ENCODE measurements at places on chromosomes 11 and 22. TPM values are rescaled to one million over a fixed set of nuclear protein-coding genes. Genes with fewer than 3 reads are reported as not detected.

DNA sequence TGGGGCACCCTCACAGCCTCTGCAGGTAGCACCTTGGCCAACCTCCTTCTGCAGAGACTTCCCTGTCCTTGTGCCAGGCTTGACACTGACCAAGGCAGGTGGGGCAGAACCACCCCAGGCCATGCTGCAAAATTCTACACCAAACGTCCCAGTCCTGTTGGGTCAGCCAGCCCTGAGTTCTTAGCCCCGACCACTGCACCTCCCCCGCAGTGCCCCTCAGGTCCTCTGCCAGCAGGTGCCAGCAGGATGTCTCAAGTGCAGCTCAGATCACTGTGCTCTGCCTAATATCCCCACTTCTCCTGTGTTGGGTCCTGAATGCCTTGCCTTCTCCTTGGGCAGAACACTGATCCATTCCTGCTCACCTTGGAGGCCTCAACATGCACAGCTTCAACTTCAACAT is 999.7 kb downstream of the TBC1D22A start:
- H3K27ac ChIP-seq, result no peak overlapping the region
- H3K36me3 ChIP-seq, result no peaks in the 10 kb centered on the region
- H3K4me3 ChIP-seq, result no peak overlapping the region
- H3K27me3 ChIP-seq, result peaks cover 22% of the 10 kb centered on the region
- DNase-seq, result no peak

The SCUBE1 gene
- not detected for total RNA-seq

- no peaks in the 10 kb centered on the region for H3K4me1 ChIP-seq
- no peak overlapping the region for H3K27ac ChIP-seq
- H3K27me3 ChIP-seq, result peaks cover 23% of the 10 kb centered on the region
- H3K36me3 ChIP-seq, result no peaks in the 10 kb centered on the region
- no peak for DNase-seq
- H3K4me3 ChIP-seq, result no peak overlapping the region
Observed at GRCh38 chr22:22127100-22127499, 117.5 kb upstream of the VPREB1 start.

GRCh38 chr11:27388001-27388400 is 25.0 kb upstream of the CCDC34 start:
- no peak overlapping the region for H3K4me3 ChIP-seq
- H3K4me1 ChIP-seq, result no peaks in the 10 kb centered on the region
- no peak overlapping the region for H3K27ac ChIP-seq
- H3K27me3 ChIP-seq, result no peaks in the 10 kb centered on the region
- H3K36me3 ChIP-seq, result no peaks in the 10 kb centered on the region
- DNase-seq, result no peak

- no peak for DNase-seq
- no peak overlapping the region for H3K27ac ChIP-seq
- H3K27me3 ChIP-seq, result no peaks in the 10 kb centered on the region
- no peak overlapping the region for H3K4me3 ChIP-seq
- no peaks in the 10 kb centered on the region for H3K4me1 ChIP-seq
- H3K36me3 ChIP-seq, result peaks cover 63% of the 10 kb centered on the region
Observed at GRCh38 chr11:70360211-70360610, 38.1 kb upstream of the CTTN start.

The SCO2 gene
- total RNA-seq, result 4.2 TPM

DNA sequence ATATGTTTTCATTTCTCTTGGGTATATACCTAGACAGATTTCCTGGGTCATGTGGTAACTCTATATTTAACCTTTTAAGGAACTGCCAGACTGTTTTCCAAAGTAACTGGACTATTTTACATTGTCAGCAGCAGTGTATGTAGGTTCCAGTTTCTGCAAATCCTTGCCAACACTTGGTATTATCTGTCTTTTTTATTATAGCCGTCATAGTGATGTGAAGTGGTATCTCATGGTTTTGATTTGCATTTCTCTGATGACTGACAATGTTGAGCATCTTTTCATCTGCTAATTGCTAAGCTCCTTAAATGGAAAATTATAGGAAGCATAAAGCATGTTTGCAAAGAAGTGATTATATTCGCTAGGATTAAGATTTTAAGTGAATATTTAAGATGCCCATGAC is 13.9 kb downstream of the NNMT start:
- no peak for DNase-seq
- no peak overlapping the region for H3K4me3 ChIP-seq

- peaks cover 5% of the 10 kb centered on the region for H3K4me1 ChIP-seq
- DNase-seq, result no peak
- H3K36me3 ChIP-seq, result no peaks in the 10 kb centered on the region
- H3K27ac ChIP-seq, result no peak overlapping the region
- H3K27me3 ChIP-seq, result peaks cover 8% of the 10 kb centered on the region
Observed at GRCh38 chr11:733072-733471, 14.2 kb upstream of the TALDO1 start.

The OR6T1 gene
- total RNA-seq, result not detected

The ARHGAP8 gene
- 1.1 TPM for total RNA-seq

DNA sequence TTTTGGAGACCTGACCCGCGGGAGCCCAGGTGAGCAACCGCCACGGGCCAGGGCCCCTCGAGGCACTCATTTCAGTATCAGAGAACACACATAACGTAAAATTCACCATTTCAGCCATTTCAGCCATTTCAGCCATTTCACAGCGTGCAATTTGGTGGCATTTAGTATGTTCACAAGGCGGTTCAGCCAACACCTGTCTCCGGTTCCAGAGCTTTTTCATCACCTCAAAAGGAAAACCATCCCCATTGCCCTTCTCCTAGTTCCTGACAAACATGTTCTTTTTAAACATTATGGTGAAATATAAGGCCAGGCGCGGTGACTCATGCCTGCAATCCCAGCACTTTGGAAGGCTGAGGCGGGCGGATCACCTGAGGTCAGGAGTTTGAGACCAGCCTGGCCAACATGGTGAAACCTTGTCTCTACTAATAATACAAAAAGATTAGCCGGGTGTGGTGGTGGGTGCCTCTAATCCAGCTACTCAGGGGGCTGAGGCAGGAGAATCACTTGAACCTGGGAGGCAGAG is 119.3 kb downstream of the KCNQ1 start:
- no peak for DNase-seq
- no peak overlapping the region for H3K4me3 ChIP-seq
- no peak overlapping the region for H3K27ac ChIP-seq

The PTPRCAP gene
- 282 TPM for total RNA-seq

DNA sequence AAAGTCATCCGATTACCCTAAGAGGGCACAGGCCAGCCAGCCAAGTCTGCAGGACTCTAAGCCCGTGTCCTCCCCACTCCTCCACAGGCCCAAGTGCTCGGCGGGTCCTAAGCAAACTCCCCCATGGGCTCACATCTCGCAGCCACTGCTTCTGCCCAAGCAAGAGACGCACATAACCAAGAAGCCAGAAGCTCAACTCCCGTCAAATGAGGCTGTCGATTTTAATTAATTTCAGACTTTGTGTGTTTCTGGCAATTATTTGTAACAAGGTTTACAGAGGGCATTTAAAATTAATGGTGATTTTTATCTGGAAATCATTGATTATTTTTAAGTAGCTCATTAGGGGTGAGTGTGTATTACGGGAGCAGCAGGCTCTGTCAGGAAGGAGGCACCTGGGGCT is 27.4 kb downstream of the PHF21B start:
- no peaks in the 10 kb centered on the region for H3K36me3 ChIP-seq
- H3K4me1 ChIP-seq, result no peaks in the 10 kb centered on the region
- peaks cover 48% of the 10 kb centered on the region for H3K27me3 ChIP-seq

The ADM2 gene
- total RNA-seq, result 2.7 TPM

The SYT12 gene
- not detected for total RNA-seq

GRCh38 chr11:686451-687243 is 8.4 kb downstream of the DEAF1 start:
- no peak overlapping the region for H3K4me3 ChIP-seq
- no peak for DNase-seq
- H3K4me1 ChIP-seq, result peaks cover 12% of the 10 kb centered on the region
- no peaks in the 10 kb centered on the region for H3K27me3 ChIP-seq

GRCh38 chr11:58807343-58807742 is 37.2 kb downstream of the GLYATL2 start:
- no peak overlapping the region for H3K27ac ChIP-seq
- no peak for DNase-seq
- no peaks in the 10 kb centered on the region for H3K27me3 ChIP-seq
- no peak overlapping the region for H3K4me3 ChIP-seq

The IL17REL gene
- not detected for total RNA-seq

- H3K36me3 ChIP-seq, result no peaks in the 10 kb centered on the region
- no peak overlapping the region for H3K27ac ChIP-seq
- no peaks in the 10 kb centered on the region for H3K27me3 ChIP-seq
- no peak overlapping the region for H3K4me3 ChIP-seq
- no peaks in the 10 kb centered on the region for H3K4me1 ChIP-seq
Observed at GRCh38 chr11:72119198-72119597, 6.7 kb upstream of the ANAPC15 start.

DNA sequence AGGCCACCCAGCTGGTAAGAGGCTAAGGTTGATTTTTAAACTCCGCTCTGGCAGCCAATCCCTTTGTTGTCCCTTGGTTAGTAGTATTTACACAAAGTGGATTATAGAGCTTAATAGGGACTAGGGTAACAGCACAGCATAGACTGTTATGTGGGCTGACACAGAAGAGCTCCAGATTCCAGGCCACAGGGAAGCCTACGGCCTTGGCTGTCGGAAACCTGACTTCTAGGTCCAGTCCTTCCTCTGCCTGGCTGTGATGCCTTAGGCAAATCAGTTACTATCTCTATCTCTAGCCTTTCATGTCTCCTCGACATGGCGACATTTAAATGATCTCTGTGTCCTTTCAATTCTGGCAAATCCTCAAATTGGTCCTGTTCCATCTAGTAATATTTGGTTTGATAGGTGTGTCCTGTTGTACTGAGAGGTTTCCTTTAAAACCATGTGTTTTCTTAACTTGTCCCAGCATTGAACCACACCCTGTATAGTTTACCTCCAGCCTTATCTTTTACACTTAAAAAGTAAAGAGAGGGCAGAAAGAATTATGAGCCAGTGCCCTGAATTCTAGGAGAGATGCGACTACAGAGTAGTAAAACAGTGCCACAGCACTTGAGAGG is 4.2 kb downstream of the MMP1 start:
- no peak overlapping the region for H3K4me3 ChIP-seq
- no peaks in the 10 kb centered on the region for H3K4me1 ChIP-seq

DNA sequence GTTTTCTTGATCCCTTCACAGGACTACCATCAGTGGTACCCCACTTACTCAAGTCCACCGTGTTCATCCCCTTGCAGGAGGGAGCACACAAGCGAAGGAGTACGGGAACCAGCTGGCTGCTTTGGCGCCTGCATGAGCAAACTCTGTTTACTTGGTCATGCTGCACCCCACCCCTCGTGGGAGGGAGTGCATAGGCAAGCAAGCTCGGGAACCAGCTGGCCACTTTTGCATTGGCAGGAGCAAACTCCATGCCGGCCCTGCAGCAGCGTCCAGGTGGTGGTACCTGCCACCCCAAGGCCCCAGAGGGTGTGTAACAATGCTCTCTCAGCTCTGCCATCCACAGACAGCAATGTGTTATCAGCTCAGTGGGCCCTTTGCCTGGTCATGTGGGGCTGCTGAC is 737.8 kb downstream of the FAM181B start:
- H3K36me3 ChIP-seq, result no peaks in the 10 kb centered on the region
- H3K4me1 ChIP-seq, result no peaks in the 10 kb centered on the region
- no peak for DNase-seq
- no peak overlapping the region for H3K27ac ChIP-seq
- H3K27me3 ChIP-seq, result no peaks in the 10 kb centered on the region

The ACRV1 gene
- not detected for total RNA-seq

DNA sequence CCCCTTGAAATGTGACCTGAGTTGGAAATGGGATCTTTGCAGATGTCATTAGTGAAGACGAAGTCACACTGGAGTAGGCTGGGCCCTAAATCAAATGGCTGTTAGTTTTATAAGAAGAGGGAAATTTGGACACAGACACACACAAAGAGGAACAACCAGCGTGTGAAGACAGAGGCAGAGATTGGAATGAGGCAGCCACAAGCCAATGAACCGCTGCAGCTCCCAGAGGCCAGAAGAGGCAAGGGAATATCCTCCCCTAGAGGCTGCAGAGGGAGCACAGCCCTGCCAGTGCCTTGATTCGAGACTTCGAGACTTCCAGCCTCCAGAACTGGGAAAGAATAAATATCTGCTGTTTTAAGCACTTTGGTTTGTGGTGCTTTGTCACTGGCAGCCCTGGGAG is 484.5 kb downstream of the MN1 start:
- H3K4me1 ChIP-seq, result no peaks in the 10 kb centered on the region
- H3K36me3 ChIP-seq, result no peaks in the 10 kb centered on the region
- no peak overlapping the region for H3K27ac ChIP-seq
- no peak for DNase-seq
- H3K4me3 ChIP-seq, result no peak overlapping the region

- no peak for DNase-seq
- H3K27me3 ChIP-seq, result no peaks in the 10 kb centered on the region
- no peak overlapping the region for H3K27ac ChIP-seq
Observed at GRCh38 chr11:78459738-78460137, 42.1 kb upstream of the GAB2 start.

GRCh38 chr11:134001596-134001995 is 44.8 kb upstream of the IGSF9B start:
- H3K4me1 ChIP-seq, result no peaks in the 10 kb centered on the region
- no peak overlapping the region for H3K4me3 ChIP-seq
- H3K27me3 ChIP-seq, result peaks cover 2% of the 10 kb centered on the region
- DNase-seq, result no peak
